ENCODE measurements at places on chromosomes 2 and 18.

- DNase-seq: no peak
- no peaks in the 10 kb centered on the region for H3K36me3 ChIP-seq
- no peaks in the 10 kb centered on the region for H3K27me3 ChIP-seq
Observed at GRCh38 chr2:202933139-202933510, 21.1 kb downstream of the CARF start.

DNA sequence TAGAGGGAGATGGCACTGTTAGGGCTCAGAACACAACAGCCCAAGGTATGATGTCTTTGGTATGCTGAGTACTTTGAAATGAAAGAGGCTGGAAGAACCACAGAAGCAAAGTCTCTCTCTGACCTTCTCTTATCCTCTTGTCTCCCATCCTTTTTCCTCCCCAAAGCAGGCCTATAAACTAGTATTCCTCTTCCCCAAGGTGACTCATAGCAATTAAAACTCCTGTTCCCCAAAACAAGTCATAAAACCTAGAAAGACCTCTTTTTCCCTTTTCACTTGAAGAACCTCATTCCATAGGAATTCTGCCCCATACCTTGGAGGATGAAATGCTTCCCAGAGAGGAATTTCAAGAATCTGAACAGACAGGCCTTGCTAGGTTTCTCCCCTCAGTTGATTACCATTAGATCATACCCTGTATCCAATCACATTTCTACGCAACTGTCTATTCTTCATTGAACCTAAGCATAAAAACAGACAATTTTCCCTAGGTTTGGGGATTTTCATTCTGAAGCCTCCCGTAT is 25.7 kb downstream of the MDH1 start:
- H3K4me3 ChIP-seq: peak overlapping the region; percentile 15
- peaks cover 34% of the 10 kb centered on the region for H3K4me1 ChIP-seq
- peak overlapping the region; percentile 82 for H3K27ac ChIP-seq
- peak; percentile 88 for DNase-seq

GRCh38 chr2:60855989-60856669 is 25.2 kb upstream of the REL start:
- H3K27ac ChIP-seq: no peak overlapping the region
- H3K27me3 ChIP-seq: no peaks in the 10 kb centered on the region
- no peak for DNase-seq
- H3K4me3 ChIP-seq: no peak overlapping the region
- H3K36me3 ChIP-seq: no peaks in the 10 kb centered on the region
- H3K4me1 ChIP-seq: peaks cover 5% of the 10 kb centered on the region

- no peaks in the 10 kb centered on the region for H3K4me1 ChIP-seq
- no peaks in the 10 kb centered on the region for H3K27me3 ChIP-seq
- H3K27ac ChIP-seq: no peak overlapping the region
- DNase-seq: no peak
- H3K4me3 ChIP-seq: no peak overlapping the region
- peaks cover 3% of the 10 kb centered on the region for H3K36me3 ChIP-seq
Observed at GRCh38 chr18:58966005-58966677, 101.5 kb downstream of the ZNF532 start.

DNA sequence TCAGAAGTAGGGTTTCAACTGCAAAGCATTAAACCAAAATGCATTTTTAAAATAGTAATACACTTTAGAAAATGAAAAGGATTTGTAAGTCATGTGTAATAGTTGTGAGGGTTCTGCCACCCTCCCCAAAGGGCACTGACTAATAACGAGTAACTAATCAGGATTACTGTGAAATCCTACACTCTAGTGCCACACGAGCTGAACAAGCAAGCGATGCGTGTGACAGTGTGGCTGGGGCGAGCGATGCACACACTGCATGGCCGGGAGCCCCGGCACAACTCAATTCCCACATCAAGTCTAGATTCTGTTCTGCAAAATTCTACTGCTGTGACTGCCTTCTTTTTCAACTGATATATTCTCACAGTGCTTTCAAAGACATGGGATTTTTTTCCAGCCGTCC is 156.4 kb downstream of the SEPTIN10 start:
- DNase-seq: no peak
- H3K27me3 ChIP-seq: no peaks in the 10 kb centered on the region
- H3K36me3 ChIP-seq: no peaks in the 10 kb centered on the region
- no peak overlapping the region for H3K27ac ChIP-seq
- H3K4me3 ChIP-seq: no peak overlapping the region
- no peaks in the 10 kb centered on the region for H3K4me1 ChIP-seq

GRCh38 chr18:36634573-36635216 is 194.1 kb downstream of the TPGS2 start:
- no peaks in the 10 kb centered on the region for H3K27me3 ChIP-seq
- H3K4me3 ChIP-seq: no peak overlapping the region
- DNase-seq: no peak
- peak overlapping the region; percentile 19 for H3K27ac ChIP-seq
- H3K4me1 ChIP-seq: peaks cover 20% of the 10 kb centered on the region
- H3K36me3 ChIP-seq: no peaks in the 10 kb centered on the region

DNA sequence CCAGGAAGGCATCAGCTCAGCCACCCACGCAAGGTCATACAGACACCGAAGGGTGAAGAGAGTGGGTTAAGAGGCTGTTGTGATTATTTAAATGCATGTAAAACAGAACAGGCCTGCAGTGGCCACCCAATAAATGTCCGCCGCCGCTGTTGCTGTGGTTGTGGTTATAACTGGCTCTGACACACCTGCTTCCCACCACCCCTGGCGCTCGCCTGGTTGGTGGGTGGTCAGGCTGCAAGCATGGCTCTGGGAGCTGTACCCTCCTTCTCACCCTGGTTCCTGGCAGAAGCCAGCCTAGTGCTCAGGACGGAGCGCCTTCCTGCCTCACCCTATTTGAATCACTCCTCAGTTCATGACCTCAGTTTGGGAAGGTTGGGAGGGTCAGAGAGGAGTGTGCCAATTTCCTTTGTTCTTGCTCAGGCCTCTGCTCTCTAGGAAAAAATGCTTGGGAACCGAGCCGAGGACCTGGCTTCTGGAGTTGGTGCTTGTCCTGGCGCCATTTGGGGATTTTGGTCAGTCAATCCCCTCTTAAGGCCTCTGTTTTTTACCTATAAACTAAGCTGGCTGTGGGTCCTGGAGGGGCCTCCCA is 5.3 kb upstream of the CRYBA2 start:
- peaks cover 85% of the 10 kb centered on the region for H3K27me3 ChIP-seq
- no peak overlapping the region for H3K27ac ChIP-seq
- no peak for DNase-seq
- peaks cover 22% of the 10 kb centered on the region for H3K4me1 ChIP-seq
- no peak overlapping the region for H3K4me3 ChIP-seq
- H3K36me3 ChIP-seq: no peaks in the 10 kb centered on the region

DNA sequence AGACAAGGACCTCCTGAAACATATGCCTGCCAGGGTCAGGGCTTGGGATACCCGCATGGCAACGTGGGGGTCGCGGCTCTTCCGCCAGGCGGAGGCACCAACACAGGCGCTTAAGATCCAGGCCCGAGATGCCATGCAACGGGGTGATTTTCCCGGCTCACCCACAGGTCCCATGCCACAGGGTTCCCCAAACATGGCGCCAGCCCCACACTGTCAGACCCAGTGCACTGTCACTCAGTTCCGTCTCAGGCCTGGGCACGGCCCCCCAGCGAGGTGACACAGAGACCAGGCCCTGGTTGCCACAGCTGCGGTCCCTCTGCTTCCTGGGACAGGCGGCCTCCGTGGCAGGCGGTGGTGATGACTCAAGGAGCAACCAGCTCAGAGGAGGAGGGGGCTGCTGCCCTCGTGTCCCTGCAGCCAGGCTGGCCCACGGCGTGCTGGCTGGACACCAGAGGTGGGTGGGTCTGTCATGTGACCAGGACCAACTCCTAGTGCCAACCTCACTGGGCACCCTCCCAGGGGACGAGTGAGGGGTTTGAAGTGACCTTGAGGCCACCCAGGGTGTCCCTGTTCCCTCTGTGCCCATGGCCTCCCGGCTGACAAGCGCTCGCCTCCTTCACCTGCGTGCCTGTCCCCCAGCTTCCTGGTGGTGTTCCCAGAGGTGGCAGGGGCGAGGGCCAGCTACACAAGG is 4.9 kb downstream of the PDCD1 start:
- H3K27me3 ChIP-seq: peaks cover 8% of the 10 kb centered on the region
- no peak for DNase-seq
- no peaks in the 10 kb centered on the region for H3K36me3 ChIP-seq
- H3K4me1 ChIP-seq: no peaks in the 10 kb centered on the region
- no peak overlapping the region for H3K27ac ChIP-seq
